ENCODE measurements at places on chromosomes 1 and 21.

- DNase-seq, result no peak
These were observed 17.5 kb upstream of the SUCO start for GRCh38 chr1:172515436-172515835.

DNA sequence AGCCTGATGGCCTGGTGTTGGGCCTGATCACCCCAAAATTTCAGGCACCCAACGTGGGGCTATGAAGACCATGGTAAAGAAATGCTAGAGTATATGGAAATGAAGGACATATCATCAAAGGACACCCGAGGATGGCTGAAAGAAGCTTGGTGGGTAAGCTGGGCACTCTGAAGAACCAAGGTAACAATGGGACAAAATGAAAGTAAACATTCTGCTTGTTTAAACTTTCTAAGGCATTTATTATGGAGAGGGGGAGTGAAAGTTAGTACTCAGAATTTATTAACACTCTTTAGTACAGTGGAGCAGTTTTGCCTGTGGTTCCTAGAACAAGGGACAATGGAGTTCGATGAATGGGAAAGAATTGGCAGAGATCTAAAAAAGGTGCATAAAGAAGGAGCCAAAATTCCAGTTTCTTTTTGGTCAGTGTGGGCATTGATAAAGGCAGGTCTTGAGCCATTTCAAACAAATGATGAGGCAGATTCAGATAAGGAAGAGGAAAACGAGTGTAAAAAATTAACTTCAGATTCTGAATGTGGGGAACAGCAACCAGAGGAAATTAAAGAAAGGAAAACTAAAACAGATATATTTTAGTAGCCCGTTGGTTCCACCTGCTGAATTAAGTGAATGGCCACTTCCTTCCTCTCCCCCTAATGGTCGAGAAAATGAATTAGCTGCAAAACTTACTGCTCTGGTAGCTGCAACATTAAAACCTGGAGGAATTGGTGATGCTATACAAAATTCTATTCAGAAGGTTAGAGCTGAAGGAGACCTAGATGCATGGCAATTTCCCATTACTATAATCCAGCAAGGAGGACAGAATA lies 8.4 kb upstream of the PM20D1 start:
- DNase-seq, result no peak

DNA sequence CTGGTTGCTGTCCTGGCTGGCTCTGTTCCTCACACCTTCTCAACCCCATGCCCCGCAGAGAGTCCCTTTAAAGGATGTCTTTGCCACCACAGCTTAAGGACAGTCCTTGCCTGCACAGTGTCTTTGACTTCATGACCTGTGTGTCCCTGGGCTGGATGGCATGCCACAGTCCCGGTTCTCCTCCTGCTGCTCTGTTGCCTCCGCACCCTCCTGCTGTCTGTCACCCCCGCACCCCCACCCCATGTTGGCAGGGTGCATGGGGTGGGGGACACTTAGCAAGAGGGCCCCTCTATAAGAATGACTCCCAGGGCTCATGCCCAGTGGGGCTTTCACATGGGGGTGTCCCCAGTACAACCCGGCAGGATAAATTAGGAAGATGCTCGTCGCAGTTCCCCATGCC lies 41.6 kb upstream of the PADI1 start:
- no peak for DNase-seq

GRCh38 chr1:218421531-218421930 lies 76.4 kb downstream of the TGFB2 start:
- DNase-seq, result no peak

DNA sequence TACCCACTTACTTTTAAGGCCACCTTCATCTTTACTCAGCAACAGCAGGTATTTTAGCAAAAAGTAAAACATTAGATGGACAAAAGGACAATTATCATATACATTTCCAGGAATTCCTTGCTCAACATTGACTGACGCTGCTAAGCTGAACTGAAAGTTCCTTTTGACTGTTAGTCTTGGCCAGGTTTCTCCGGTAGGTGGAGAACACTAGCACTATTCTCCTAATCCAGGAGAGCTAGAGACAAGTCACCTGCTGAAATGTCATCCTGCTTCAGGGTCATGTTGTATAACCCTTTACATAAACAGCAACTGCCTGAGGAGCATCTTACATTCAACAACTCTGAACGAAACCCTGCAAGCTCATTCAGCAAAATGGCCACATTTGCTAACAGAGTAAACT lies 109.0 kb upstream of the ESRRG start:
- no peak for DNase-seq

GRCh38 chr1:169676001-169676400 lies 35.4 kb downstream of the SELL start:
- peak; percentile 14 for DNase-seq

DNA sequence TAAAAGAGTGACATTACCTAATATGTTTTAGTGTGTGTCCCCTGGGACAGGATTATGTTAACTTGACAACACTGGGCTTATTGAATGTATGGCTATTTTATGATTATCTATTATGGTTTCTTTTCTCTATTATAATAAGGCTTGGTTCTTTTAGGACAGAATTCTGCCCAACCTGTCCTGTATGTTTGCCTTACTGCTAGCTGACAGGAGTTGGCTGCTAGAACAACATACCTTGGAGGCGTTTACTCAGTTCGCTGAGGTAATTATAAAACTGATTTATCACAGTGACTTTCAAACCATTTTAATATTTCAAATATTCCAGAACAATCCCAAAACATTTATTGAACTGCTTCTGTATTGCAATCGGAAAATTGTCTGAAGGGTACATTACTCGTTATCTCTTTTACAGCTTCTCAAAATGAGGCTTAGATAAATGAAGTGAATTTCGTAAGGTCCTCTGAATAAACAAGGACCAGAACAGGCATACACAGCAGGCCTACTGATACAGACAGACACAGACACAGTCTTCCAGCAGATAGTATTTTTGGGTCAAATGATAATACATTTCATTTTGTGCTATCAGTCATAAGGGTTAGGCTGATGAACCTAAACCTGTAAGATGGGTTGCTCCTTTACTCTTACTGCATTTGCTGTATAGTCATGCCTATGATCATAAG lies 44.2 kb downstream of the SCYL3 start:
- no peak for DNase-seq

- DNase-seq, result no peak
These were observed 8.2 kb upstream of the GJA9 start for GRCh38 chr1:38889589-38889988.

Measured in CD4-positive, alpha-beta T cell treated with Interleukin-6 for 4 hours (primary cell).